ENCODE measurements at places on chromosomes 7 and 10.

DNA sequence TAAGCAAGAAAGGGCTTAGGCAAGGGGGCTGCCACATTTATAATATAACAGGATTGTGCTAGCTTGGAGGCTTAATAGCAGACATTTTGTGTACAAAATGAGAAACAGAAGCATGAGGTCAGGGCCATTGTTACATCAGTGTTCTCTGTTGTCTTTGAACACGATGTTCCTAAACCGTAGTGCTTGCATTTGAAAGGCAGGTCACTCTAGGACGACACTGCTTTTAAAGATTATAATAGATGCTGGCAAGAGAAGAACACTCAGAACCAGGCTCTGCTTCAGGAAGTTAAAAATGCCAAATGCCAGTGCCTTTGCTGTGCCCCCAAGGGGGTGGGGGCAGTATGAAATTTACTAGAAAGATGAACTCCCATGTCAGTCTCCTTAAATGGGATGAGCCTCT lies 91.1 kb downstream of the SORCS3 start:
- DNase-seq, result no peak

DNA sequence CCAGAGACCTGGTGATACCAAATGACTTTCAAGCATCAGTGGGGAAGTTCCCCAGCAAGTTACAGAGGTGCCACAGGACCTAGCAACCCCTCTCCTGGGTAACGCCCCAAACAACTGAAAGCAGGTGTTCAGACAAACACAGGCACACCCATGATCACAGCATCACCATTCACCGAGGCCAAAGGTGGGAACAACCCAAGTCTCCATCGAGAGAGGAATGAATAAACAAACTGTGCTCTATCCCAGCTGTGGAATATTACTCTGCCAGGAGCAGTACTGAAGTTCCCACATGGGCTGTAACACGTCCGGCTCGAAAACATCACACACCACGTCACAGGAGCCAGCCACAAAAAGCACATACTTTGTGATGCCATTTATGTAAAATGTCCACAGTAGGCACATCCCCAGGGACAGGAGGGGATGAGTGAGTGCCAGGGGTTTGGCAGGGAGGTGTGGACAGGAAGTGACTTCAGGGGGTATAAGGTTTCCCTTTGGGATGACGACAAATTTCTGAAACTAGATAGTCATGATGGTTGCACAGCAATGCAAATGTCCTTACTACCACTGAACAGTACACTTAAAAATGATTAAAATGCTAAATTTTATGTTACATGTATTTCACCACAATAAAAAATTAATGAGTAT lies 222.8 kb downstream of the TNS3 start:
- DNase-seq, result no peak

DNA sequence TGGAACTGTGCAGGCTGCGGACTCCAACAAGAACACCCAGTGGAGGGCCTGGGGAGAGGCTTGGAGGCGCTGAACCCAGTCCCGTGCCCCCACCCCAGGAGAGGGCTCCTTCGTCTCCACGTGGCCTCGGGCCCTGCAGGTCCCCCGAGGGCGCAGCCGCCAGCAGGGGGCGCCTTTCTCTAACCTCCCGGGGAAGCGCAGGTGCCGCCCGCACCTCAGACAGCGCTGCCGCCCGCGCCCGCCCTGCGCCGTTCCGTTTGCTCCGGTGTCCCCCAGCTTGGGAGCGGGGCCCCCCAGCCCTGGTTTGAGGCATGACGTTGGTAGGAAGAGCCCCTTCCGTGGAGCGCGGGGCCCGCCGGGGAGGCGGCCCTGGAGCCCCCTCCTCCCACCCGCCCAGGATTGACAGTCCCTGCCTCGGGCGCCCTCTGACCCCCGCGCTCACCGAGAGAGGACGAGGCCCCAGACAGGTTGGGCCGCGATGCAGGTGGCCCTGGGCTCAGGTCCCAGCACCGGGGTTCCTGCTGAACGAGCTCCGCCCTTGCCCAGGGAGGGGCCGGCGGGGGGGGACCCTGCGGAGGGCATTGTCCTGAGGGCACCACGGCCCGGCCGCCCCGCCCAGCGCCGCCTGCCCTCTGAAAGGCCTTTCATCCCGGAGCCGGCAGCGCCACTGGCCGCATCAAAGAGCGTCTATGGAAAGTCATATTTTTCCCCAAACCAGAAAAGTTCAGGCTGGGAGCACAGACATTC lies 42.8 kb downstream of the FOXL3 start:
- peak; percentile 48 for DNase-seq

- DNase-seq, result no peak
These were observed 16.2 kb upstream of the NME8 start for GRCh38 chr7:37832194-37832593.

DNA sequence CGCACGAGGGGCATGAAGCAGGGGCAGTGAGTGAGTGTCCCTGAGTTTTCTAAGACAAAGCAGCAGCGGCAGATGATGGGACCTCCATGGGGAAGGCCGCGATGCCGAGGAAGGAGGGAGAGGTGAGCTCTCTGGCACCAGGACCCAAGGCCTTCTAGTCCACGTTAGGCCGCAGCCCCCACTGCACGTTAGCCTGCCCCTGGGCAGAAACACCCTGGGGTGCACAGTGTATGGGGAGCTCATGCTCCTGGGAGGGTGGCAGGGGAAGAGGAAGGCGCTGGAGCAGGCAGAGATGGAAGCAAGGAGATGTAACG lies 97.3 kb upstream of the IKZF1 start:
- no peak for DNase-seq

- DNase-seq, result peak; percentile 5
These were observed 57.6 kb downstream of the SNX10 start for GRCh38 chr7:26349005-26349915.

- DNase-seq, result peak; percentile 28
These were observed 75.7 kb upstream of the EFCAB10 start for GRCh38 chr7:105656922-105657521.

DNA sequence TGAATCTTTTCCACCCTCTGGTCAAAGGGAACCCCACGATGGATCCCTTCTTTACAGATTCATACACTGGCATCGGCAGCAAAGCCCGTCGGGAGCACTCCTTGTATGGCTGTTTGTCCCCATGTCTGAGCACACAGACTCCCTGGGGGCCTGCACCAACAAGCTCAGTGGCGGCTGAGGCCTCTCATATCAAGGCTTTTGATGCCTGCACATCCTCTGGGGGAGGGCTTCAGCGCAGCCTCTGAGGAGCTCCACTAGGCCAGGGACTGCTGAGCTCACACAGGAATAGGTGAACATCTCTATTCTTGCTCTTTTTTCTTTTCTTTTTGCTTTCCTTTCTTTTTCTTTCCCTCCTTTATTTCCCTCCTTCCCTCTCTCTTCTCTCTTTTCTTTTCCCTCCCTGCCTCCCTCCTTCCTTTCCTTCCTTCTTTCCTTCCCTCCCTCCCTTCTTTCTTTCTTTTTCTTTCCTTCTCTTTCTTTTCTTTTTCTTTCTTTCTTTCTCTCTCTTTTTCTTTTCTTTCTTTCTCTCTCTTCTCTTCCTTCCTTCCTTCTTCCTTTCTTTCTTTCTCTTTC lies 174.6 kb downstream of the CCDC3 start:
- no peak for DNase-seq

DNA sequence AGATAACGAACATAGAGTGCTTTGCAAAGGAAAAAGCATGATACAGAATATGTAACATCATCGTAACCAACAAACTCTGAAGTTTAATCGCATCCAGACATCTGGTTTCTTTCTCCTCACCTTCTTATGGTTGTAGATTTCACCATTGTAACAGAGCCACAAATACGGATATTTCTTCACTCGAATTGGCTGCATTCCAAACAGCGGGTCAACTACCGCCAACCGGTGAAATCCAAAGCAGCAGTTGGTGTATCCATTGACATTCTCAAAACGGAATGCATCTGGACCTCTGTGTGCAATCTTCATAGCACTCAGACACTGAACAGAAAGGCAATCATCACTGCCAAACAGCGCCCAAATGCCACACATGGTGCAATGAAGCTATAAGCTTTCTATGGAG lies 3.4 kb downstream of the ASNS start:
- DNase-seq, result no peak

- DNase-seq, result no peak
These were observed 63.1 kb downstream of the ZNRF2 start for GRCh38 chr7:30347226-30348082.

- DNase-seq, result peak; percentile 53
These were observed 91.7 kb downstream of the CYP26A1 start for GRCh38 chr10:93165367-93165766.

DNA sequence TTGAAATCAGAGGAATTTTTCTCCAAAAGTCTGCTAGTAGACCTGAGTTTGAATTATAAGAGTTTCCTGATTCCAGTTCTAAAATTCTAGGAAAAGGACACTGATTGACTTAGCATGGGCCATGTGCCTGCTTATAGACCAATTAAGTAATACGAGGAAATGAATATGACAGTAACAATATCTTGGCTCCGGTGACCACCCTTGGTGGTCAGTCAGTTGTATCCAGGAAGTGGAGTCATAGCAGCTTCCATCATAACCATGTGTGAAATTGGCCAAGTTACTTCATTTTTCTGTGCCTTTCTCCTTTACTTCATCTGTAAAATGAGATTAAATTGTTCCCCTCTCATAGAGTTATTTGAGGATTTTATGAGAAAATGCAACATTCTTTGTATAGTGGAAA lies 66.9 kb downstream of the MTPAP start:
- DNase-seq, result no peak

- DNase-seq, result peak; percentile 48
These were observed 402.9 kb downstream of the MAGI2 start for GRCh38 chr7:79050603-79051002.

GRCh38 chr10:97273700-97274099 lies 18.7 kb downstream of the ARHGAP19 start:
- no peak for DNase-seq

DNA sequence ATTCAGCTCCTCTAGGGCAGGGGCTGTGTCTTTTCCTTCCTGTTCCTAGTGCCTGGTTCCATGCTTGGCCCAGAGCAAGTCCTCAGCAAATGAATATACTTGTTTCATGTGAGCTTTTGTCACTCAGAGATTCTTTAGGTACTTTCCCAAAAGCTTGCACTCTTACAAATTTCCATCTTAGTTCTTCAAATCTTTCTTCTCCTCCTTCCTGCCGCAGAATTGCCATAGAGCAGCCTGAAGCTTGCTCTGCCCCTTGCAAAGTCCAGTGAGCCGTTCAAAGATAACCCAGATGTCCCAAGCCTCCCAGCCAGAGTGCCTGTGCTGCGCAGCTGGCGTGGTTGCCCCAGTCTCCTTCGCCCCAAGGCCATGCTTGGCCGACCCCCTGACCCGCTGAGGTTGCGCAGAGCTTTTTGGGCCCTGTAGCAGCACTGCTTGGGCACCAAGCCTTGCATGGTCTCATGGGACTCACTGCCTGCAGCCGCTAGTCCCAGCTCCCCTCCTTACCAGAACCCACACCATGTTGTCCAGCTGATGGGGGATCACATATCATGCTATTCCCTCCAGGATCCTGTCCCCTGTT lies 20.7 kb downstream of the CHST3 start:
- no peak for DNase-seq

DNA sequence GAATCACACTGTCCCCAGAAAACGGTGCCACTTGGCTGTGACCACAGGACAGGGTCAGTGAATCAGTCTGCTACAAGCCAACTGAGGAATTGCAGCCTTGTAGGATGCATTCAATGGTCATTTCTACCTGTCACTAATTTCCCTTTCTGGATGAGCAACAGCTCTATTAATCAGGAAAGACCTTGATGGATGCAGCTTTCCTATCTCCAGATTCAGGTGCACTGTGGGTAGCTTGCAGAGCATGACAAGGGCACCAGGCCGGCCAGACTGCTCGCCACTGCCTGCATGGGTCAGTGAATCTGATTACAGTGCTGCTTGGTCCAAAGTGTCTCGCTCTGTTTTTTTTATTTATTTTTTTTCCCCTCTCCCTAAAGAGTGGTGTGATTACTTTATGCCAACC lies 506.8 kb upstream of the AUTS2 start:
- DNase-seq, result no peak

DNA sequence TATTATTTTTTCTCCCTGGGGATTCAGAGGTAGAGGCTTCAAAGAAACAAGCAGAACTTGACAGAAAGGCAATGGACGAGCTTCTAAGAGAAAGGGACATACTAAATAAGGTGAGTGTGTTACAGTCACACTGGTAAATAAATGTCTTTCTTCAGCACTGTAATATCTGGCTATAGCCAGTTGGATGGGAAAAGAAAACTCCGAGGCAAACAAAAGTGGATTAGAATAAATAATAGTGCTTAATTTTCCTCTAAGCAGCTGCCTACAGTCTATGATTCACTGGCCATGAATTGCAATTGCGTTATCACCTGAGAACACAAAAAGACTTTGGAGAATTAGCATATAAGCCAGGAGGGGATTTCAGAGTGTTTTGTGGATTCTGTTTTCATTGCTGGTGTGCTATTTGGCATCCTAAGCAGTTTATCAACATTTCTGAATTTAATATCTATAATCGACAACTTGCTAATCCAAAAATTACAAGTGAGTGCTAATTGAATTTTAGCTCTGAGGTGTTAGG lies 23.2 kb downstream of the CFAP58 start:
- DNase-seq, result no peak

- no peak for DNase-seq
These were observed 1.9 kb upstream of the RUFY2 start for GRCh38 chr10:68408898-68409518.

DNA sequence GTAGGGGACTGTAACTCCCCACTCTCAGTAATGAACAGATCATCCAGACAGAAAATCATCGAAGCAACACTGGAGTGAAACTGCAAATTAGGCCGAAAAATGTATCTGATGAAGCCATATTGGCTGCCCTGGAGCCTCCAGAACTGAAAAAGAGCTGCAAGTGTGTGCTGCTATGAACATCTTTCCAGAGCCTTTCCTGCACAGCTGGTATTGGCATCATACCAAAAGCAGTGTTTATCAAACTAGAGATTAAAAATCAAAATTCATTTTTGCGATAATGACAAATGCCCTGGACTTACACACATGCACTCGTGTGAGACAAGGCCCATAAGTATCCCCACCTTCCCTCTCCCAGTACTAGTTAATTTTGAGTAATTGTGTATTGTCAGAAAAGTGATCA lies 6.8 kb upstream of the CLDN12 start:
- DNase-seq, result no peak

DNA sequence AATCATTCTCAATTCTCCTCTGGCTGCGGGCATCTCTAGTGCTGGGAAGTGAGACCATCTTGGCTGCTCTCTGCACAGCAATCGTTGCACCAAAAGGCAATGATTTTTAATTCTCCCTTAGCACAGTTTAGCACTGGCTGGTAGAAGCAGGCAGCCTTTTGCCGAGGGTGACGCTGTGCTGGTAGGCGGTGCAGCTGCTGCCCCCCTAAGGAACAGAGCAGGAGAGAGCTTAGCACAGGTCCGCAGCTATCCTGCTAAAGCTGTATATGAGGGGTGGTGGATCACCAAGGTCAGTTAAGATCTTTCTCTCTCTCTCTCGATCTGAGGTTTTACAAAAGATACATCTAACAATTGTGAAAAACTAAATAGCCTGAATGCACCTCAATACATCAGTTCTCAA lies 390.1 kb downstream of the GATA3 start:
- DNase-seq, result no peak

GRCh38 chr10:23818484-23818883 lies 379.6 kb downstream of the OTUD1 start:
- no peak for DNase-seq

Data from EL (cell line).